ENCODE measurements at places on chromosomes 2 and 18.
A peak's percentile ranks its signal among the peaks of the same experiment; 100 is the strongest.

GRCh38 chr2:130359466-130359865 lies 3.6 kb downstream of the PTPN18 start:
- DNase-seq, result no peak

DNA sequence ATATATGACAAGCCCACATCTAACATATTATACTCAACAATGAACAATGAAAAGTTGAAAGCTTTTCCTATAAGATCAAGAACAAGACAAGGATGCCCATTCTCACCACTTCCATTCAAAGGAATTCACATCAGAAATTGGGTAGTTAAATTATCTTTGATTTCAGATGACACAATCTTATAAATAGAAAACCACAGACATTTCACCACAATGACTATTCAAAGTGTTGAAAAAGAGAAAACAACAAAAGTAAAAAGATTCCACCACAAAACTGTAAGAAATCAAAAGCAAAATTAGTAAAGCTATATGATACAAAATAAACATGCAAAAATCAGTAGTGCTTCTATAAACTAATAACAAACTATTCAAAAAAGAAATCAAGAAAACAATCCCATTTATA lies 279.7 kb upstream of the MYT1L start:
- no peak for DNase-seq

GRCh38 chr2:20140321-20141055 lies 84.4 kb downstream of the SDC1 start:
- no peak for DNase-seq

DNA sequence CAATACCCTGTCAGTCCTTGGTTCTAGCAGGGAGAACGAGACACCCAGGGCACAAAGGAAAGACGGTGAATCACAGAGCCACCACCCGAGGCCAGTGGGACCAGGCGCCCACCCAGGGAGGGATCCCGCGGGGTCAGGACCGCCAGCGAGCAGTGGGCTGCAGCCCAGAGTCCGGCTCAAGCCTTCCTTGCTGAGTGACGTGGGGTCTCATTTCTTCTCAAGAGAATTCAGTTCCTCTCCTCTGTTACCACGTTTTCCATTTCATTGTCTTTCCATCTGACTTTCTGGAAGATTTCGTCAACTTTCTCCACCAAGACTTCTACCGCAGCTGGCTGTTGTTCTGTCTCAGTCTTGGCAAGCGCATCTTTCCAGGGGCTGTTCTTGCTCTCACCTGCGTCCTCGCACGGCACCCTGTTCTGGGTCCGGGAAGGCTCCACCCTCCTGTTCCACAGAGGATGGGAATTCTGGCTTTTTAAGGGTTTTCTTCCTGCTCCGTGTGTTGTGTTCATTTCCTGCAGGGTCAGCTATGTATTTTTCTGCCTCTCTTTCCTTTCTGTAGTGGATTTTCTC lies 248.6 kb downstream of the NDUFA10 start:
- no peak for DNase-seq

DNA sequence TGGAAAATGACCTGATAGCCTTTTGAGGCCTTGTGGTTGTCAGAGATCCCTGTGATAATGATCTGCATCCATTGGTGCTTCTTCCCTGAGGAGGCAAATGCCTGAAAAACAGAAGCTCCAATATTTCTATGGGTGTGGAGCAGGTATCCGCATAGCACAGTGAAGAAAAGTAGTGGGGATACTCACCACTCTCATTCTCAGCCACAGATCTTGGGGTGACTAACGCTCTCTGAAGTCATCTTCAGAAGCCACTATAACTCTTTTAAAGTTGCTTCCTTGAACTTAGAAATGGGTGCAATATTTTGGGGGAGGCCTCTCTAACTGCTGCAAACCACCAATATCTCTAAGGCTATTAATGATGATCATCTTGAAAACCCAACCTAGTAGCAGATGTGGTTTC lies 46.2 kb downstream of the ARHGAP15 start:
- DNase-seq, result no peak

GRCh38 chr18:3061581-3062312 lies 48.8 kb upstream of the LPIN2 start:
- DNase-seq, result no peak

DNA sequence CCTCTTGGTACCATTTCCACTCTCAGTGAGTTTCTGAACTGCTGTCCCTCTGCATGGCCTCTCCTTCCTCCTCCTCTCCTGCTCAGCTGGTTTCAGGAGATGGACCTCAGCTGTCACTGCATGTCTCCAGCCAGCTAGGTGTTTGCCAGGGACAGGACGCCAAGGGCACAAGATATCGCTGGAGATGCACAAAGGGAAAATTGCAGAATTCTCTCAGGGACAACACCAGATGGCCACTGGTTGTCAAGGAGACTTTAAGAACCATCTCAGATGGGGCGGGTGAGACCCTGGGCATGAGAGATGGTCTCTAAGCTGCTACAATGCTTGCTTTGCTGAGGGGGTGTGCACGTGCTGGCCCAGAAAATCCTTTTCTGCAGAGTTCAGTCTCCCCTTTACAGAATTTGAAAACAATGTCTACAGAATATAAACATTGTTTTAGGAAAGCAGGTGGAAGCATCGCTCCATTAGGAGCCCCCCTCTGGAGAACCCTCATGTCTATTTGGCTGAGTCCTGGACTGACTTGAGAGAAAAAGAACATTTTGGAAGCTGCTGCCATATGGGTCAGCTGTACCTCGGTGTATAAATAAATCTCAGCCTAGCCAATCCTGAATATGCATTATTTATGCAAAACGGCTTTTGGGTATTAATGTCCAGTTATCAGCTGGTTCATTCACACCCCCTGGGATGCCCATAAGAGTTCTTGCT lies 57.8 kb upstream of the SPP2 start:
- no peak for DNase-seq

DNA sequence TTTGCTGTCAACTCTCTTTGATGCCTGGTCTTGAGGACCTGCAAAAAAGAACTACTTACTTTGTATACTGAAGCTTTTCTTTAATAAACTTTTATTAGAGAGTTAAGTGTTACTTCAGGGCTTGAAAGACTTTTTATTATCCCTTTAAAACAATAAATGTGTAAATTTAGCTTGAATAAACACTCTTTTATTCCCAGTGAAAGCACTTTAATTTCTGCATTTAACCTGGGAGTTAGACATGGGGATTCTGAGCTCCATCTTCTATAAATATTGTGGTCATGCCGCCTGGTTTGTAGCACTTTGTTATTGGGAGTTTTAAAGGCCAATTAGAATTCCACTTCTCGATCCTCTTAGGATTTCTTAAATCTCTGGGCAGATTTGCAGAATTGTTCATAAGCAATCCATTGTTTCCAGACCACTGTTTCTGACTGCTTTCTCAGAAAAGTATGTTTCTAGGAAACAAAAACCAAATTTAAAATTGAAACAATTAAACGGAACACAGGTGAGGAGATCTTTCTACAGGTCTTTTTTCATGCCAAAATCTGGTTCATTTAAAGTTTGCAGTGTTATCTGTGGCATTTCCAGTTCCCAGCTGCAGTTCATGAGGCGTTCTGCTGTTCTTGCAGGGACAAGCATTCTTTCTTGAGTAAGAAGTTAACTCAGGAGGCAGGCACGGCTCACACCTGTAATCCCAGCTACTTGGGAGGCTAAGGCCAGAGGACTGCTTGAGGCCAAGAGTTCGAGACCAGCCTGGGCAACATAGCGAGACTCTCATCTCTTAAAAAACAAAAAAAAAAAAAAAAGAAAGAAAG lies 18.1 kb upstream of the E2F6 start:
- DNase-seq, result peak; percentile 85

DNA sequence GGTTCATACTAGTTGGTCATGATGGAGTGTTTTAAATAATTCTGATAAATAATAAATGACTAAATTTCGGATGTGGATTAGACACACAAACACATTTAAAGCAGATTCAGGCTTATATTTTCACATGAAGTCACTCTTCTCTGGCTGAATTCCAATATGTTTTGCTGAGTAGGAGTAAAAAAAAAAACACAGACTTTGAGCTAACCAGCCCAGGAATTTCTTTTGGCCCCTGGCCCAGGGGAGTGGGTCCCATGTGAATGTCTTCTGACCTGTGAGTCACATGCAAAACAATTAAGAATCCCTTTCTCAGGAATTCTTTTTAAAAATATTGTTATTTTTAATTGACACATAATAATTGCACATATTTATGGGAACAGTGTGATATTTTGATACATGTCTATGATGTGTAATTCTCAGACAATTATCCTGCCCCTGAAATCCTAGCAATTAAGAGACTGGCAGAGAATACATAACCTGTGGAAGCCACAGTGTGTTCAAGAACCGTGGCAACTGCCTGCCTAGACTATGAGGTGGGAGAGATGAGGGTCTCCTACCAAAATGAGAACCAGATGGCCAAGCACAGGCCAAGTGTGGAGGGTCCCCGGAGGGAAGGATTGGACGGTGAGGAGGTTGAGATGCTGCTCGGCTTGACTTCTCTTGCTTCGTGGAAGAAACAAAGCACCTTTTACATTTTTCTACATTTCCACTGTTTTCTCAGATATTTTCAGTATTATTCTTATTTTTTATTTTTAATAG lies 236.4 kb downstream of the PIEZO2 start:
- DNase-seq, result no peak

- no peak for DNase-seq
Observed at GRCh38 chr2:78768016-78768415, 257.5 kb upstream of the REG3G start.

GRCh38 chr2:158182676-158183295 lies 81.1 kb downstream of the UPP2 start:
- DNase-seq, result no peak

- DNase-seq, result no peak
Observed at GRCh38 chr2:1892529-1893250, 148.4 kb upstream of the PXDN start.

GRCh38 chr2:121034551-121034950 lies 250.5 kb downstream of the TFCP2L1 start:
- DNase-seq, result no peak

- DNase-seq, result no peak
Observed at GRCh38 chr18:37261246-37261840, 304.3 kb downstream of the CELF4 start.

All from DMS79 (cell line).